T1000 (cell line): ENCODE measurements at places on chromosomes 3 and 15.

DNA sequence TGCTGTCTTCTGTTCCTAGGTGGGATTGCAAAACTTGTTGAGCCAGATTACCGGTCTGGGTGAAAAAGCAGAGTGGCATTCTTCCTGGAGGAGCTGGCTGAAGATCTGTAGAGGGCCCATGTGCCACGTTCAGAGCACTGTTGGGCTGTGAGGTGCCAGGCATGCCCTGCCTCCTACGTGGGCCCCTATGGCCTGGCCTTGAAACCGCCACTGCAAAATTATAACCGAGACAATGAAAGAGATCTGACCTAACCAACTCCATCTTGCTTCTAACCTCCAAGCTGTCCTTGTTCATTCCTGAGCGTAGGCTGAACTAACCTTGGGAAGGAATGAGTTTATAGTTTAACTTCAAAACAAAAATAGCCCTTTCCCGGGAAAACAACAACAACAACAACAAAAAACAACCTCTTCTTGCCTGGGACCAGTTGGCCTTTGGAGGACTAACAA lies 1.4 kb upstream of the ACAD9 start:
- DNase-seq: no peak

DNA sequence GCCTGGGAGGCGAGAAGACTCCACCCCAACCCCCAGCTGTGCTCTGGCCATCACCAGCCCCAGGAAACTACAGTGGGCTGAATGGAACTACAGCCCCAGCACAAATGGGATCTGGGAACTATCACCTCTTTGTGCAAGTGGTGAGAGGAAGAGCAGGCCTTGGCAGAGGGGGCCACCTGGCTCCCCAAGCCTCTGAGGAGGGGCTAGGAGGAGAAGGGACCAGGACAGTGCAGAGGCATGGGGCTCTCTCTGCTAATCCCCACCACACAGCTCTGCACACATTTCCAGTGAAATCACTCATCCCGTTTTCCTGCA lies 31.6 kb downstream of the KY start:
- no peak for DNase-seq

GRCh38 chr15:101269479-101270223 lies 7.6 kb downstream of the SELENOS start:
- DNase-seq: no peak

DNA sequence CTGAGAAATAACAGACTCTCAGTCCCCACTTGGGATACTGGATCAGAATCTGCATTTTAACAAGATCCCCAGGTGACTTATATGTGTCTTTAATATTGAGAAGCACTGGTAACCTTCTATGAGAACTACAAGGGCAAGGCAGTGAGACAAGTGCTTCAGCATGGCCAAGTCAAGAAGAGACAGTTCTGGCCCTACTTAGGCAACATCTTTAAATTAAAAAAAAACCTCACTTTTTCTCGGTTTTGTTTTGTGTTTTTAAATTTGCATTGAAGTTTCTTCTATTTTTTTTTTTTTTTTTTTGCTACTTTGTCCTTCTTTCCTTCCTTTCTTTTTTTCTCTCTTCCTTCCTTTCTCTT lies 42.5 kb upstream of the SPTSSB start:
- DNase-seq: no peak

GRCh38 chr3:52181543-52181942 lies 16.4 kb upstream of the ALAS1 start:
- no peak for DNase-seq

- no peak for DNase-seq
Observed at GRCh38 chr3:64488939-64489338, 198.9 kb downstream of the ADAMTS9 start.

GRCh38 chr3:187458921-187459320 lies 90.7 kb downstream of the RTP4 start:
- DNase-seq: no peak

DNA sequence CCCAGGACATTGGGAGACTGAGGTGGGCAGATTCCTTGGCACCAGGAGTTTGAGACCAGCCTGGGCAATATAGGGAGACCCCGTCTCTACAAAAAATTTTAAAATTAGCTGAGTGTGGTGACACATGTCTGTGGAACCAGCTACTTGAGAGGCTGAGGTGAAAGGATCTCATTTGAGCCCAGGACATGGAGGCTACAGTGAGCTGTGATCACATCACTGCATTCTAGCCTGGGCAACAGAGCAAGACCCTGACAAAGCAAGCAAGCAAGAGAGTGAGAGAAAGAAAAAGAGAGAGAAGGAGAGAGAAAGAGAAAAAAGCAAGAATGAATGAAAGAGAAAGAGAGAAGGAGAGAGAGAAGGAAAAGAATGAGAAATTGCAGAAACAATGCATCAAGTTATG lies 52.1 kb upstream of the CSPG5 start:
- no peak for DNase-seq

DNA sequence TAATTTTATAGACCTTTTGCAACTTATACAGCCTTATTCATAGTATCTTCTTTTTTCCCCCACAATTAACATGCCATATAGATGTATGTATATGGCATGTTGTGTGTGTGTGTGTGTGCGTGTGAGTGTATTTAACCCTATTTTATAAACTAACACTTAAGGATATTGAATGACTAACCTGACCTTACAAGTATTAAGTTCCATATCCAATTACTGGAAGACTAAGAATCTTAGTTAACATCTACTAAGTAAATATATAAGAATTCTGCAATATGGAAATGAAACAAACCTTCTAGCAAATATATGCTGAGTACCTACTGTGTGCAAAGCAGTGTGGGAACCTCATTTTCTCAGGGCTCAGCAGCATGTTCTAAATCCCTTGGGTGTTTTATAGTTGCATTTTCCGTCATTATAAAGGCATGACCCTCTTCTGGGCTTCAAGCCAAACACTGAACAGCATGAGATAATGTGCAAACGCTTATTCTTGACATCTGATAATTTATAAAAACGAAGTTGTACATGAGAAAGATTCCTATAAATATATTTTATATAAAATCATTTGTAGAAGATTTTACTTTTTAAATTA lies 105.5 kb downstream of the NLGN1 start:
- DNase-seq: no peak

DNA sequence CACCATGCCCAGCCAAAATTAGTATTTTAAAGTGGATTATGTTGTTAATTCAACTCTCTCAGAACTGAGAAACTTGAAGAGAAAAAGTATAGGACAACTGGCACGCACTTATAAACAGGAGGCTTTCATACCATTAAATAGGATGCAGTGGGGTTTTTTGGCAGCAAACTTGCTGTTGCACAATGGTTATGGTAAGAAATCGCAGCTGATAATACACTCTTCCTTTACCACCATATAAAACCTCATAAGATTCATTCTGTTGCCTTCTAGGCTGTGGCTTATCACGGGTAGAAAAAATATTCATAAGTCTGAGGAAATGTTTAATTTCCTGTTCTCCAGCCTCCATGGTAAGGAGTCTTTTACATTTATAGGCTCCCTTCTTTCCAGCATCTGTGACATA lies 95.3 kb downstream of the TMCO5A start:
- DNase-seq: no peak

DNA sequence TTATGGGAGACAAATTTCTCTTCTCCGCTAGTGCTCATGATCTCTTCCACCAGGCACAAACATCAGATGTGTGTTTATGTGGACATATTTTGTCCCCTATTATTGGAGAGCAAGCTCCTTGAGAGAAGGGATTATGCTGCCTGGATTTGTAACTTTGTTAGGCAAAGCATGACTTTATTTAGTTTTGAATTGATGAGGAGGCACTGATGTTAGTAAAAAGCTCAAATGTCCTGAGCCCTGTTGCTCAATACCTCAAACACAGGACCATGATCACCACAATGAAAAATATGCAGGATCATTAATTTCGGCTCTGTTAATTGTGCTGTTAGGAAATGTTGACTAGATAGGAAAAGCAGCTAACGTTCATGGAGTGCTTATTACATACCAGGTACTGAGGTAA lies 29.1 kb downstream of the SCG5 start:
- no peak for DNase-seq

DNA sequence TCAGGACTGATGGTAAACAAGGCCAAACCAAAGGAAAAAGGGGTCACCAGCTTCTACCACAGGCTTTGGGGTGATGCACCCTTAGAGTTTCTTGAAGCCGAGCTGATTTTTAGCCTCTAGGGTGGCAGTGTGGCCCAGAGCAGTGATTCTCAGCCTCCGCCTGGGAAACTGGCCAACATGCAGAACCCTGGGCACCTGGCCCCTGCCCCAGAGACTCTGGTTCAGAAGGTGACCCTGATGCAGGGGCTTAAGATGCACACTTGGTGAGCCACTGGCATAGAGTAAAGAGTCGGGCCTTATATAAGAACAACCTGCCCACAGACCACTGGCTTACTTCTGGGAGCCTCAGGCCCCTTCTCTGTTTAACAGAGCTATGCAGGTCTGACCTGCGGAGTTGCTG lies 44.5 kb downstream of the SYNM start:
- DNase-seq: no peak

- DNase-seq: no peak
Observed at GRCh38 chr3:99911433-99911832, 93.8 kb downstream of the CMSS1 start.

DNA sequence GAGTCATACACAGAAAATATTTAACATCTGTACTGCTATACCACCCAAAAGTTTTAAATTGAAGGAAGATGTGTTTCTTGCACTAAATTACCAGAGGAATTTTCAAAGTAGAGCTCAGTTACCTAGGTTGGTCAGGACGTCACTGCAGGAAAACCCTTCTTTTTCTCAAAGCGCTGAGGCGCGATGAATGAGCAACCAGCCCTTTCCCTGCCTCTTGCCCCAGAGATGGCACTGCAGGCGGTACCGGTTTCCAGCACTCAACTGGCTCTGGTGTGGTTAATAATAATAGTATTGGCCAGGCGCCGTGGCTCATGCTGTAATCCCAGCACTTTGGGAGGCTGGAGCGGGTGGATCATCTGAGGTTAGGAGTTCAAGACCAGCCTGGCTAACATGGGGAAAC lies 49.3 kb downstream of the HES1 start:
- DNase-seq: no peak

GRCh38 chr3:149197669-149198068 lies 24.0 kb downstream of the CP start:
- DNase-seq: no peak

DNA sequence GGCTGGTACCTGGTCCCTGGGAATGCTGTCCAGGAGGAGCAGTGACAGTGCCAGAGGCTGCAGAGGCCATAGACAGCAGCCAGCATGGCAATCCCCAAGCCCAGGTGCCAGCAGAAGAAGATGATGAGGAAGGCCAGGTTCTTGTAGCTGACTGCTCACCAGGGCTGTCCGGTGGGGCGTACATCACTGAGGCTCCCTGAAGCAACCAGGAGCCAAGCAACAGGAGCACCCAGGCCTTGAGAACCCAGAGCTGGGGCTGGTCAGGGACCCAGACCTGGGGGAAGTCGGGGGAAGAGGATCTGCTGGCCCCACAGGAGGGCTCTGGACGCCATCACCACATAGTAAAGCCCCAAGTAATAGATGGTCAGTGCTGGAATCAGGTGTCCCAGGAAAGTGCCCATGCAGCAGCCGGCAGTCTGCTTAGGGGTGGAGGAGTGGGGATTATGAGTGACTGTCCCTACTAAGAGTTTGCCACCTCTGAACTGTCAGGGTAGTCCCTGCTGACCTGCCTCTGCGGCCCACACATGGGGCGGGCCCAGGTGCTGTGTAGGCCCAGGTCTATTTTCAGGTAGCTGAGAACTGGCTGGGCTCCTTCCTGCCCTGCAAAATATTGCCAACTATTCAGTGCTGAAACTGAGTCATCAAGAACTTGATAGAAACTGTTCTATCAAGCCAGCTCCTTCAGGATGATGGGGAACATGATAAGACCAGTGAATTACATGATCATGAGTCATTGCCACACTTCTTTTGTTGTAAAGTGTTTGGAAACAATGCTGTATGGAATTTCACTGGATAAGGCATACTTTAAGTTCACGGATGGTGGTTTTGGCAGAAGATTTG lies 68.7 kb downstream of the CHRD start:
- no peak for DNase-seq

DNA sequence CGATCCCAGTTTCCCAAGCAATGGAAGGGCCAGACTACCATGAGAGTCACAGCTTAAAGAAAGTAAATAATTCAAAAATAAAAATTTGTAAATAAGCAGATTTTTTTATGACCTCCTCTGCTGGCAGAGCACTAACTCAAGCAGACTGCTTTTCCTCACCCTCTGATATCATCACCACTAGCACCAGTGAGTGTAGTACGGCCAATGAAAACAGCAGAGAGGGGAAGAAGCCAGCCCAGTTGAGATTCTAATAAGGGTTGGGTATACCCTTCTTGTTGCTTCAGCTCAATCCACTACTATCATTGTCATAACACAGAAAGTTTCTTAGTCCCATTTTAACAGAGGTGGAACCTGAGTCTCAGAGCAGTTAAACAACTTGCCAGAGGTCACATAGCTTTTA lies 193.1 kb downstream of the ERC2 start:
- DNase-seq: no peak

- no peak for DNase-seq
Observed at GRCh38 chr15:80619680-80620079, 75.4 kb upstream of the ABHD17C start.

GRCh38 chr3:115761927-115762305 lies 138.6 kb downstream of the GAP43 start:
- DNase-seq: no peak

DNA sequence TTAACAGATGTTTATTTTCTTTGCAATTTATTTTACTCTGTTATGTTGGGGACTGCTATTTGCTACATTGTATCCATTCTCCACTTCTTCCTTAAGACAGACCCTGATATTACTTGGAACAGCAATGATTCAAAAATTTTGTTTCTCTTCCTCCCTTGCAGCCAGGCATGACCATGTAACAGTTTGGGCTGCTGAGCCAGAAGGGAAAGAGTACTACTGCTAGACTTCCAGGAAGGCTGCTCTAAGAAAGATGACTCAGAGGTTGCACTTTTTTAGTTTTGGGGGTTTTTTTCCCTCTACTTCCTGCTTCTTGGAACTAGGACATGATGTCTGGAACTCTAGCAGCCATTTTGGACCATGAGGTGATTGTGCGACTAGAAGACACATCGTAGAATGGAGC lies 10.3 kb downstream of the PRR20G start:
- DNase-seq: no peak
